ENCODE measurements at places on chromosomes 7 and 10. TPM values are rescaled to one million over a fixed set of nuclear protein-coding genes. Genes with fewer than 3 reads are reported as not detected.

Gene REPIN1
- polyA plus RNA-seq: 140 TPM

Gene DNAJC9
- 17.3 TPM for polyA plus RNA-seq

Gene PPP1R3A
- not detected for polyA plus RNA-seq

Gene WDR91
- polyA plus RNA-seq: 6.8 TPM

Gene LRRC61
- polyA plus RNA-seq: 34.5 TPM

Gene UTF1
- not detected for polyA plus RNA-seq

Gene PCDH15
- 3.8 TPM for polyA plus RNA-seq

Gene ADAM8
- 0.66 TPM for polyA plus RNA-seq

Gene CCDC3
- polyA plus RNA-seq: 9.9 TPM

Gene NFE2L3
- 0.48 TPM for polyA plus RNA-seq

Gene SUN3
- 0.20 TPM for polyA plus RNA-seq

Gene WNT16
- polyA plus RNA-seq: 0.16 TPM

Gene ZNF777
- polyA plus RNA-seq: 6.9 TPM

Gene AQP1
- 77.4 TPM for polyA plus RNA-seq

Gene SLC13A1
- not detected for polyA plus RNA-seq

Gene BLNK
- 2.6 TPM for polyA plus RNA-seq

Gene METTL2B
- polyA plus RNA-seq: 7.1 TPM

Gene FOXI2
- 0.03 TPM for polyA plus RNA-seq

Gene AKR1D1
- 0.31 TPM for polyA plus RNA-seq

Gene KCND2
- 0.24 TPM for polyA plus RNA-seq

Gene ZNF425
- polyA plus RNA-seq: 2.9 TPM

Gene ZNF716
- polyA plus RNA-seq: not detected

Gene OR2A7
- polyA plus RNA-seq: 0.37 TPM

Gene STN1
- polyA plus RNA-seq: 14.8 TPM

Gene GARIN1A
- 6.4 TPM for polyA plus RNA-seq
